HT1080 (cell line): ENCODE measurements at places on chromosomes 7 and 10. TPM values are rescaled to one million over a fixed set of nuclear protein-coding genes. Genes with fewer than 3 reads are reported as not detected.

The LRRN3 gene
- not detected in 2 replicates for total RNA-seq

GRCh38 chr10:43260911-43261577, 5.8 kb downstream of the RASGEF1A start:
- no peak for DNase-seq

DNA sequence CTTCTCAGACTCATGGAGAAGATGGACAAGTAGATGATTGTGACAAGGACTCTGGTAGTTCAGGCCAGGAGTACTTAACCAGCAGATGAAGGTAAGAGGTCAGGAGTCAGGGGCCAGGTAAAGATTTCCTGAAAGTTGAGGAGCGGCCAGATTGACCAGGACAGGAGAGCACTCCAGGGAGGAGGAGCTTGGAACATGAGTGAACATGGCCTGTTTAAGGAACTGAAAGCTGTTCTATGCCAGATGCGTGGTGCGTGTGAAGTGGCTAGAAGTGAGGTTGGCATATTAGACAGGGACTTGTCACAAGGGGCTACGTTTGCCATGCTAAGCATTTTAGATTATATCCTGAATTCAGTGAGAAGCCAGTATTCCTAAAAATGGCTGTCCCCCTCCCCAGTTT, 157.2 kb downstream of the WNT2 start:
- DNase-seq: no peak

The CNPY1 gene
- not detected in 2 replicates for total RNA-seq

DNA sequence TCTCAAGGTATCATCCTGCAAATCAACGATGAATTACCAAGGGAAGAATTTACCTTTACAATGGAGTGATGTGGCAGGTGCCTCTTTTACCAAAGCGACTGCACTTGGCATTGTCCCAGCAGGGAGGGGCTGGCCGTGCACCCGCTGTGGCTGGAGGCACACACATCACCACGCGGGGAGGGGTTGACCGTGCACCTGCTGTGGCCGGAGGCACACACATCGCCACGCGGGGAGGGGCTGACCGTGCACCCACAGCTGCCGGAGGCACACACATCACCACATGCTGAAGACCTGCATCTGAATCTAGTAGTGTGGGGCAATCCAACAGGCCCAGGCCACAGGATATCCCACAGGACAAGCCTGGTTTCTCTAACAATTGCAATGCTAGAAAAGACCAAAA, 493.5 kb downstream of the DNAJB6 start:
- DNase-seq: no peak

The EVX1 gene
- not detected in 2 replicates for total RNA-seq

GRCh38 chr7:26460351-26461085, 168.9 kb downstream of the SNX10 start:
- DNase-seq: no peak

The BRAF gene
- total RNA-seq: 7.5 and 8.3 TPM in 2 replicates

DNA sequence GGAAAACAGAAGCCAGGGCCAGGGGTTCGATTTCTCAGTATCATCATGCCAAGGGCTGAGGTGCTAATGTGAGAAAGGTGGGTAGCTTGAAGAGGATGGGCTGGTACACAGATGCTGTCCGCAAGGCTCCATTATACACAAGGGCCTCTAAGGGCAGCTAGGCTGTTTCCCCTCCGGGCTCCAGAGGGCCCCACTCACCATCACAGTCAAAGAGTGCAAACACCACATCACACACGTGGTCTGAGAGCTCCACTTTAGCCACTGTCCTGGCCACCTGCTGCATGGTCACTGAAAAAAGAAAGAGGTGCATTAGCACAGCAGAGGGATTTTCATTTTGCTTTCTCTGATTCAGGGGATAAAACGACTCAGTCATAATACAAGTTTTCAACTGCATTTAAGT, 20.9 kb upstream of the DNAJB12 start:
- DNase-seq: peak; percentile 32

- DNase-seq: peak; percentile 13
Observed at GRCh38 chr7:139976838-139977656, 85.7 kb downstream of the PARP12 start.

The C1QL3 gene
- 0.05 TPM in 1 of 2 replicates, not detected in the other for total RNA-seq

DNA sequence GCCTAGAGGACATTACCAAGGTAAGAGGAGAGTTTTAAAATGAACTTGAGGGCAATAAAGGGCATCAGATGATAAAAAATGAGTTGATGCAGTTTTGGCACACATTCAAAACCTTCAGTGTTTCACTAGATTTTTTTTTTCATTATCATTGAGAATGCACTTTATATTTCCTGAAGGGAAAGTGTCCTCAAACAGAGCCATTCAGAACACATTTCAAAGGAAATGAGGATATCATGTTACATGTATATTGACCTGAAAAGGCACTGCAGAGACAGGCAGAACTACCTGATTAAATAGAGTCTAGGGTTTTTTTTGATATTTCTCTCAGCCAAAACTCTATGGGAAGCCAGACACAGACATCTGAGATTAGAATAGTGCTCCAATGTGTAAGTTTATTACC, 454.0 kb downstream of the NEBL start:
- no peak for DNase-seq

The ANKMY2 gene
- total RNA-seq: 17.8 and 25.4 TPM in 2 replicates

The LZTS2 gene
- 51.8 and 62.1 TPM in 2 replicates for total RNA-seq

The CFTR gene
- not detected in 2 replicates for total RNA-seq

The LIPJ gene
- not detected in 2 replicates for total RNA-seq

The CYTH3 gene
- 15.3 and 20.4 TPM in 2 replicates for total RNA-seq

DNA sequence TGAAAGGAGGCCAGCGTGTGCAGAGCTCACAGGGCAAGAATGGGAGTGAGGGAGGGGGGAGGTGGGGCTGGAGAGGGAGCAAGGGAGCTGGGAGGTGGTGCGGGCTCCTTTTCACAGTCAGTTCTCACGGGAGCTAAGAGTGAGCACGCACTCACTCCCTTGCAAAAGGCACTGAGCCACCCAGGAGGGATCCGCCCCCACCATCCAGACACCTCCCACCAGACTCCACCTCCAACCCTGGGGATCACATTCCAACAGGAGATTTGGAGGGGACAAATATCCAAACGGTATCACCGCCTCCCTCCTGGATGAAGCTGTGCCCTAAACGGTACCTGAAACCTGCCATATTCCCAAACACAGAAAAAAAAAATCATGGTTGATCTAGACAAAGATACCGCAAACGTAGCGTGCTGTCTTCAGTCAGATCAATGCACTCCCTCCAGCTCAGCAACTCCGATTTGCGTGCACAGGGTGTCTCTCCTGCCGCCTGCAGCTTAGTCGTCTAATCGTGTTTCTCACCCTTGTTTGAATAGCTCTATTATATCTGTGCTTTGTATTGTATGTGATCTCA, 20.3 kb upstream of the PRKAG2 start:
- DNase-seq: no peak

The PDE1C gene
- 0.53 and 1.3 TPM in 2 replicates for total RNA-seq

DNA sequence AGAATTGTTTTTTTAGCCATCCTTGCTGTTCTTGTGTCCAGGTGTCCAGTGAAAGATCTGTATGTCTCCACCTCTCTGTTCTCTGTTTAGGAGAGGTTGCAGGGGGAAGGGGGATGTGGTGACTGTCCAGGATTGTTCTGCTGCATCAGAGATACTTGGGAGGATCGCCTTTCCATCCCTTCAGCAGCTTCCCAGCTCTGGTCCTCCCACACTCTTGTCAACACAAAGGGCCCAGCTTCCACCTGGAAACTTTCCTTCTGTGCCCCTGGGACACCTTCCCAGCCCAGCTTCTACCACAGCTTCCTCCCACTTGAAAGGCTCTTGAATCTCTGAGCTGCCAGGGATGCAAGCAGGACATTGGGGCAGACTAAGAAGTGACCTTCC, 82.0 kb upstream of the SLF2 start:
- no peak for DNase-seq

DNA sequence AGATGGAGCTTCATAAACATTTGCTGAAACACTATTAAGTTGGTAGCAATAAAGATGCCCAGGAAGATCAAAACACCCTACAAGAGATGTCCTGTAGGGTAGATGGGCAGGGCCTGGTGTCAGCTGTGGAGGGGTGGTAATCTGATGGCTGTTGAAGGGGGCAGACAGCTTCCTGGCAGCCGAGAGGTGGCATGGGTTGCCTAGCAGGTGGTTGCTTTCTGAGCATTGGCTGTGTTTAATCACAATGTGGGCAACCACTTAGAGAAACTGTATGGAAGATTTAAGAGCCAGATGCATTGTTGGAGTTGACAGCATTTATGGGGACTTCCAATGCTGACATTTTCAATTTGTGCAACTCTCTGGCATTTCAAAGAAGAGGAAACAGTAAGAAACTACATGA, 79.9 kb upstream of the SLC26A5 start:
- no peak for DNase-seq

GRCh38 chr10:59099481-59099880, 77.0 kb upstream of the PHYHIPL start:
- DNase-seq: no peak

GRCh38 chr10:15457382-15457781, 86.3 kb upstream of the FAM171A1 start:
- DNase-seq: no peak

DNA sequence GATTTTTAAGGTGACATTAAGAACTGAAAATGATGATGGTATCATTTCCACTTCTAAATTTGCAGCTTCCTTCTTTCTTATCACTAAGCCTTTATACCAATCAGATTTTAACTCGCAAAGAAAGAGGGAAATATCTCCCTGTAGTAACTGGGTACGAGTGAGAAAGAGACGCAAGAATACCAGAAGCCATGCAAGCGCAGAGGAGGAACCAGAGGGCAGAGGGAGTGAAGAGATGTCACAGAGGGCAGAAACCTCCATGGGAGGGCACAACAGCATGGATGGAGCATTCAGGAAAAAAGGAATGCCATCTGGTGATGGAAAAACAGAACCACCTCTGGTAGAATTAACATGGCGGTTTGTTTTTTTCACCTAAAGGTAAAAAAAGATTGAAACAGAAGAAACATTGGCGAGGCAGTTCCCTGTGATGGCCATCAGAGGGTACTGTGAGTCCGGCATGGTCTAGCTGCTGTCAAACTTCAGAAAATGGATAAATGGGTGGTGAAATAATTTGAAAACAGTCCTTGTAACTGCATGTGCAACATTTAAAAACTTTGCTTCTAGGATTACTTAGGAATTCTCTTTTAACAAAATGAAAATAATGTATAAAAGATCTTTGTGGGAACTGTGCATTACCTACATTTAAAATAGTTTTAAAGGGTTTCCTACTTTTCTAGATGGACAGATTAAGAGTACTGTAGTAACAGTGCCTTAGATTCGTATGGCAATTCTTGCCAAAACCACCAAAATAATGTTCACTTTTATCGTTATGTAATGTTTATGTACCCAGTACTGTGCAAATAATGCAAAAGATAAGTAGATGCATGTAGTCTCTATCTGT, 91.8 kb downstream of the ARHGAP12 start:
- peak; percentile 39 for DNase-seq

GRCh38 chr7:77687100-77687746, 9.0 kb upstream of the RSBN1L start:
- DNase-seq: no peak

GRCh38 chr7:75559355-75559975, 67.3 kb downstream of the SPDYE5 start:
- DNase-seq: no peak

DNA sequence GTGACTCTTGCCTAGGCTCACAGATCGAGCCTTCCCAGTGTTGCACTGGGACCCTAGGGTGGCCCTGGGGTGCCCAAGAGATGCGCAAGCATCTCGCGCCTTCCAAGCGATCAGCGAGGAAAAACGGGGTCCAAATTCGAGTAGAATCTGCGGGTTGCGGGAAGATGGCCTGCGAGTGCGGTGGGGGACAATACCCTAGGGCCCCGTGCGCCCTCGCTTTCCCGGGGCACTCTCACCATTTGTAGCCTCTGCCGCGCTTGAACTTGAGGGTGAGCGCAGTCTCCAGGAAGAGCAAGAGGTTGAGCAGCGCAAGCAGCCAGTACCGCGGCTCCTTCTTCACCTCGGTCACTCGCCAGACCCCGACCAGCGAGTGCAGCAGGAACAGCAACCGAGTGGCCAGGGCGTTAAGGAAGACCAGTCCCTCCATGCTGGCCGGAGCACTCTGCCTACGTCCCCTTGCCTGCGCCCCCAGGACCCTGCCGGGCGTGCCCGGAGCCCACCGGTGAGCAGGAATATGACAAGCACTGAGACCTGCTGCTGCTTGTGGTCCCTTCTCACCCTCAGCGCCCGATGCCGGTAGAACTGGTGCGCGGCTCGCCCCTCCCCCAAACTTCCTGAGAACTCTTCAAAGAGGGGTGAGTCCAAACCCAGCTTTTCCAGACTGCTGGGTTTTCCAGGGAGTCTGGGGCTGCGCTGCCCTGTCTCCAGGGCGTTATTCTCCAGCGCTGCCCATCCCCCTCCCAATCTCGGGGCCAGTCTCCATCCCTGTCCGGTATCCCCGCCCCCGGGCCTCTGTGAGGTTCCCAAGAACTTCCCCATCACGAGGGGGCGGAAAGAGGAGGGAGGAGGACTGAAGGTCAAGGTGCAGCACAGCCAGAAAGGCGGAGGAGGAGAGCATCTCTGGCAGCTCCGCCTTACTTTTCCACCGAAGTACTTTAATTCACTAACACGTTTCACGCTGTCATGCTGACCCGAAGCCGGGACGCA, at the start of gene TMEM26:
TSS of gene TMEM26 (minus strand) at position 727 of the 987 bp plus-strand sequence. CDS start at position 427, 300 bp downstream.
- no peak for DNase-seq

DNA sequence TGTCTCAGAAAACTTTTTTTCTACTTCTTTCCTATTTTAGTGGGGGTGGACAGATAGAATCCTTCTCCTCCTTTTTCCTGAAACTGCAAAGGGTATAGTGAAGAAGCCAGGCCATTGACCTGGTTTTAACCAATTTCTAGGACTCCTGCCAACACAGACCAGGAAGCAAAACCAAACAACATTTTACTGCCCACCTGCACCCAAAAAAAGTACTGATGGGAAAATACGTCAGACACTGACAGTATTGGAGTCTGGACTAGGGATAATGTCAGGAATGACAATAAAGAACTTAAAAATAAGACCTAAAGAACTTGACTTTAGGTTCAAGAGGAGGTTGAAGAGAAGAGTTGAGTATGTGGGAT, 5.0 kb upstream of the STEAP4 start:
- no peak for DNase-seq

GRCh38 chr10:2225609-2226008, 488.3 kb upstream of the ADARB2 start:
- DNase-seq: peak; percentile 42

GRCh38 chr10:47444047-47444446, 39.9 kb downstream of the ANXA8 start:
- no peak for DNase-seq

The PRSS2 gene
- total RNA-seq: not detected in 2 replicates

The PPP1R17 gene
- not detected in 2 replicates for total RNA-seq

DNA sequence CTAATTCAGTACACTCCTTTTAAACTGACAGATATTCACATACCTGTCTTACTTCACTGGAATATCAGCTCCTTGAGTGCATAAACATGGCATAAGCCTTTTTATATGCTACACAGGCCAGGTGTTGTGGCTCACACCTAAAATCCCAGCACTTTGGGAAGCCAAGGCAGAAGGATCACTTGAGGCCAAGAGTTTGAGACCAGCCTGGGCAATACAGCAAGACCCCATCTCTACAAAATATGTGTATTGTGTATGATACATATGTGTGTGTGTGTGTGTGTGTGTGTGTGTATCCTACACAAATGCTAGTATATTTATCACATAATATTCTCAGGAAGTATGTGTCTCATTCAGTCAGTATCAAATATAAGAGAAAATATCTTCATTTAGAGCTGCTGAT, 45.3 kb downstream of the DNAJC12 start:
- no peak for DNase-seq
